ENCODE measurements at places on chromosomes 3 and 15.

DNA sequence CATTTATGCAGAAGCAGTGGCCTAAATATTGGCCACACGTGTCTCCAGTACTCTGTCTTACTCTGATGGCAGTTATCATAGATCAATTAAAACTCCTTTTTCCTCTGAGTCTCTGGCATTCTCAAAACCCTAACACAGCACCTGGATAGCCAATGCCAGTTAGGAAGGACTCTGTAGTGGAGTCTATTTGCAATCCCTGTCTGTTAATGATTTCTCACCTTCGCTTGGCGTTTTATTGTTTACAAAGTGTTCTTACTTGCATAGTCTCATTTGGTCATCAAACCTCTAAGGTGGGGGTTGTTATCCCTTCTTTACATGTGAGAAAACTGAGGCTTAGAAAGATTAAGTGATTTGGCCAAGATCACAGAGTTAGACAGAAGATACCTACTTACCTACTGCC, 258.8 kb downstream of the IL5RA start:
- DNase-seq = no peak

- DNase-seq = peak; percentile 64
Measured at GRCh38 chr3:94647131-94647530, 584.3 kb downstream of the NSUN3 start.

DNA sequence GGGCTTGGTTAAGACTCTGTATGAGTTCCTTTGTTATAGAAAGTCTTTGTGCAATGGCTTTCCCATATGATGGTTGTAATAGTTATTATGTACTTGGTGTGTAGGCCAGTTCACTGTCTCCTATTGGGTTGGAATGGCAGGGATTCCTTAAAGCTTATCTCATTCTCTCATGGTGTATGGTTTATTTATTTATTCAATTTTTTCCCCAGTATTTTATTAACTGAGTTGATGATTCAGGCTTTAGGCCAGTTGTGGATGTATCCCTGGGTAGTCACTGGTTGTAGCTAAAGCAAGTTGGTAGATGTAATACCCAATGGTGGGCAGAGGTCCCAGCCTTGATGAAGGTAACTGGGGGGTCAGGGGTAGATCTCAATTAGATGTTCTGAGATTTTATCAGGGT, 349.4 kb downstream of the DOCK3 start:
- DNase-seq = no peak

GRCh38 chr15:92821491-92822116, 78.5 kb upstream of the CHD2 start:
- peak; percentile 49 for DNase-seq

GRCh38 chr3:112464264-112464663, 35.0 kb downstream of the BTLA start:
- DNase-seq = no peak

- DNase-seq = no peak
Measured at GRCh38 chr3:7536921-7537320, 676.0 kb downstream of the GRM7 start.

GRCh38 chr3:190131329-190131728, 10.6 kb upstream of the P3H2 start:
- DNase-seq = peak; percentile 93

Data from MCF 10A (cell line).